Stimulated activated CD4-positive, alpha-beta T cell treated with anti-CD3 and anti-CD28 coated beads, TNF-alpha, amount 100 ng/mL, for 4 hours (primary cell): ENCODE measurements at places on chromosomes 13 and 19.

- no peak for DNase-seq
Measured at GRCh38 chr19:7899751-7900378, 3.8 kb upstream of the MAP2K7 start.

GRCh38 chr13:49428041-49428763 is 15.7 kb downstream of the CAB39L start:
- DNase-seq, result no peak

- DNase-seq, result no peak
Measured at GRCh38 chr19:31110336-31110735, 238.9 kb downstream of the TSHZ3 start.

- no peak for DNase-seq
Measured at GRCh38 chr19:41699231-41699967, 9.0 kb upstream of the CEACAM5 start.

GRCh38 chr19:38686530-38686888 is 39.1 kb downstream of the ACTN4 start:
- no peak for DNase-seq

DNA sequence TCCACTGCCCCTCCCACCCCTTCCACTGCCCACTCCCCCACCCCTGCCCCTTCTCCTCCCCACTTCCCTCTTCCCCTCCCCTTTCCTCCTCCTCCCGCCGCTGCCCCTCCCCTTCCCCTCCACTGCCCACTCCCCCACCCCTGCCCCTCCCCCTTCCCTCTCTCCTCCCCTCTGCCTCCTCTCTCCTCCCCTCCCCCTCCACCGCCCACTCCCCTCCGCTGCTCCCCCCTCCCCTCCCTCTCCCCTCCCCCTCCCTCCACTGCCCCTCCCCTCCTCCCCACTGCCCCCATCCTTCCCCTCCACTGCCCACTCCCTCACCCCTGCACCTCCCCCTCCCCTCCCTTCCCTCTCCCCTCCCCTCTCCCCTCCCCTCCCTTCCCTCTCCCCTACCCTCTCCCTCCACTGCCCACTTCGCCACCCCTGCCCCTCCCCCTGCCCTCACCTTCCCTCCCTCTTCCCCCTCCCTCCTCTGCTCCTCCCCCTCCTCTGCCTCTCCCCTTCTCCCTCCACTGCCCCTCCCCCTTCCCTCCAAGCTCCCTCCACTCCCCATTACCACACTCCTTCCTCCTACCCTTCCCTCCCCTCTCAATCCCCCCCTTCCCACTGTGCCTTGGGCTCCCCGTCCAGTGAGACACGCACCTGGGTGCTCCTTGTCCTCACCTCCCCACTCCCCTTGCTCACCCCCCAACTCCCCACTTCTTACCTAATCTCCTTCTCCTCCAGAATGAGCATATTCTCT is 21.9 kb downstream of the ATP8B3 start:
- no peak for DNase-seq

- DNase-seq, result no peak
Measured at GRCh38 chr19:10102787-10103236, 334 bp upstream of the ANGPTL6 start.

DNA sequence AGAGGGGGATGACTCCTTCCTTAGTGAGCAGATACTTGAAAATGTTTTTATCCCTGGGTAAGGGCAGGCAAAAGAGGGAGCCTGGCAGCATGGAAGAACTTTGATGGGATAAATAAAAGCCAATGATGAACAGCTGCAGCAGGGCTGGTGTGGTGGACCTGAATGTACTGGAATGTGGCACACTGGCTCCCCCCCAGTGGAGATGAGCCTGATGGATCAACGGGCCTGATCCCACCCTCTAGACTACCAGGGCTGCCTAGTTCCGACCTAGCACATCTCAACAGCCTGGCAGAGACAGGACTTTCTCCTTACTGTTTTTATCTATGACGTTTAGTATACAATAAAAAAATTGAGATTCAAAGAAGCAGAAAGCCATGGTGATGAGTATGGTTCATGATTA is 20.5 kb downstream of the NLRP11 start:
- no peak for DNase-seq

GRCh38 chr13:49512578-49512977 is 16.8 kb downstream of the PHF11 start:
- DNase-seq, result no peak

- no peak for DNase-seq
Measured at GRCh38 chr13:112248862-112249592, 127.1 kb upstream of the SPACA7 start.

DNA sequence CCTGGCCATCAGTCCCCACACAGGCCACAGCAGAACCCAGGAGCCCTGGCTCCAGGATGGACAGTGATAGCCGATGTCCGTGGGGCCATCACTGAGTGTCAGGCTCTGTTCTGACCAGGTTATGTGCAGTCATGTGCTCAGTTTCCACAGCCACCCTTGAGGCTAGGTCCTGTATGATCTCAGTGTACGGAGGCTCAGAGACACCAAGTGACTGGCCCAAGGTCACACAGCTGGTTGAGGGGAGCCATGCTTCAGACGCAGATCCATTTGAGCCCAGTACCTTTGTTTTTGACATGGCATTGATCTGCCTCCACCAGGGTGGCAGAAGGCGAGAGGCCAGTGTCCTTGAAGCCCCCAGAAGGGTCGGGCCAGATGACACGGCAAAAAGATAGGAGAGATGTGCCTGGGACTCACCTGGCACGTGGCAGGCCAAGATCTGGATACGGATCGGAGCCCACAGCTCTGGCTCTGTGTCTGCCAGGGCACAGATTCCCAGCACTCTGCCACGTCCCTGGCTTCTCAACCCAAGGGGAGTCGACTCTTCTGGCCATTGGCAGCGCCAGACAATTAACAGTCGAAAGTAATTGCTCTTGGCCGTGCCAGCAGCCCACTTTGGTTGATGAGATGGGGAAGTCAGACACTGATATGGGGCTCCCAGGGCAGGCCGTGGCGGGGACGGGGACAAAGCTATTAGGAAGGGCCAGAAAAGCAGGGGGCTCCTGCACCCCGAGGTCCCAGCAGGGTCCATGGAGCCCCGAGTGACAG is 15.6 kb downstream of the EVI5L start:
- no peak for DNase-seq

DNA sequence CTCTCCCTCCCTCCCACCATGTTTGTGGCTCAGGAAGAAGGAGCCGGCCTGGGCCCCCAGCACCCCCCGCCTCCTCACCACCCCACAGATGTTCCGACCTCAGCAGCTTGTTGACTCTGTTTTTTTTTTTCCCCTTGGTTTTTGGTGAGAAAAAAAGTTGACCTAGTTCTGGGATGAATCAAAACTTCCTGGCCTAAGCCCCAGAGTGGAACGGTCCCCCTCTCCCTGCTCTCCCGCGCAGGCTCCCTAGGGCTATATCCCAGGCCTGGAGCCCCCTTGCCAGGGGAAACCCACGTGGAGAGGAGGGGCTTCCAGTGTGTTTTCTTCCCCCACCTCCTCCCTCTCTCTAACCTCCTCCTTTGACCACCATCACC is 4.0 kb downstream of the COL5A3 start:
- no peak for DNase-seq

- no peak for DNase-seq
Measured at GRCh38 chr19:56111601-56112312, 9.3 kb downstream of the ZNF787 start.

DNA sequence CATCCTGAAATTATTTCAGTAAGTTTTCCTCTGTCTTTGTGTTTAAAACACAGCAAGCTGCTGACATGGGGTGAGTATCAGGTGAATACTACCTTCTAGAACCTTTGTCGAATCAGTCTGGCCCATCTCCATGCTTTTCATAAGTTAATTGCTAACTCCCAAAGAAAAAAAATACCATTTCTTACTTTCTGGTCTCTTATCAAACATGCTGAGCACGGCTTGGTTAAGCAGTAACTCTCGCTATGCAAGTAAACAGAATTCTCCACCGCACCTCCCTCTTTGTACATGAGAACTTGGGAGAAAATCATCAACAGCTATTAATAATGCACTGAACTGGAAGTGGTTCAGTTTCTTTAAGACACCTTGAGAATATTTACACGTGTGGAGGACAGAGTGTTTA is 88.6 kb downstream of the FGF9 start:
- no peak for DNase-seq

GRCh38 chr13:75657111-75657510 is 21.0 kb downstream of the LMO7 start:
- no peak for DNase-seq

DNA sequence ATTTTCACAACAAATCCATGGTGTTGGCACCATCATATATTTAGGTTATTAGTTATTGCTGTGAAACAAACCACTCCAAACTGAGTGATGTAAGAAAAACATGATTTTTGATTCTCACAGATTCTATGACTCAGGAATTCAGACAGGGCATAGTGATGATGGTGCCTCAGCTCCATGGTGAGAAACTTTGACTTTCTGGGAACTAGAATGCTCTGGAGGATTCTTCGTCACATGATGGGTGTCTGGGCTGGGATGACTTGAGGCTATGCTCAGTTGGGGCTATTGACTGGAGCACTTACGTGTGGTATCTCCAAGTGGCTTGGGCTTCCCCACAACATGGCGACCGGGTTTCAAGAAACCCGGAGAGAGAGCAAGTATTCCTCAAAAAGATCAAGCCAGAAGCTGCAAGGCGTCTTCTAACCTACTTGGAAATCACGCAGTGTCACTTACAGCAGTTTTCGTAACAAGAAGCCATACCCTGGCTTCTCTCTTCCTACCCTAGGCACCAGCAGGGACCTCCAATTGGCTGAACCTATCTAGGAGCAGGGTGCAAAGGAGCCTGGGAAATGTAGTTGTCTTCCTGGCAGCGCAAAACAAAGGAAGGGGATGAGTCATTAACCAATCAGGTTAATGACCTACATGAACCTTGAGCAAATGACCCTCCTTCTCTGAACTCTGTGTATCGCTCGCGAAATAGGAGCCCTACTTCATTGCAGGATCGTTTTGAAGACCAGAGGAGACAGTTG is 22.4 kb downstream of the VAV1 start:
- no peak for DNase-seq

DNA sequence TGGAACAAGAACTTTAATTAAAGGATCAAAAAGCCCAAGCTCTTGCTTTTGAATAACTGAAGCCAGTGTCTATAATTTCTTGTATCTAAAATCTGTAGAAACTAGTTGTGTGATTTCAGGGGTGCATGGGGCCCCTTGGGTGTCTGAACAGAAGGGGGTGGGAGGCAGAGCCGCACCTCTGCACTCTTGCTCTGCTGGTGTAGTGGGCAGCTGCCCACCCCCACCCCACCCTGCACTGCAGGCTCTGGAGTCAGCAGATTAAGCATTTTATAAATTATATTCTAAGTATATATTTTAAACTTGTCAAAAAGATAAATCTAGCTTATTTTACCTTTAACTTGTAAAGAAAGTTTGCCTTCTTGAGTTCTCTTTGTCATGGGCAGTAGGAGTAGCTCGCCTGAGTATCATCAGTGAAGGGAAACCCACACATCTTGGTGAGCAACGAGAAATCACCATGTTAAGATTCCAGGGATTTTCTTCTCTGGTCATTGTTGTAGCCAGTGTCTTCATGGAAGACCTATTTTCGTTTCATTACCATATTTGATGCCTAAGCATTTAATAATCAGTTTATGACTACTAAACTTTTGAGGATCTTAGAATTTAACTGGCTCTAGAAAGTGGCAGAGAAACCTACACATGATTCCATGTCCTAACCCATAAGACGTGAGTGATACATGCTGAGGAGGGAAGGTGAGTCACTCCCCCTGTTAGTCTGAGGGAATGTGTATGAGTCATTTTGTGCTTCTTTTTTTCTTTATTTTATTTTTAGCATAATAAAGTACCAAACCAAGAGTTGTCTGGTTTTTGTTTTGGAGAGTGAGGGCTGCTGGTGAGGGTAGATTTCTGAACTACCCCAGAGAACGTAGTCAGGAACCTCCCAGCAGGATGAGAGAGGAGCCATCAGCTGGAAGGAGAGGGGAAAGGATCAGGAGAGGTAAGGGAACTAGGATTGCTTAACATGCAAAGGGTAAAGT is 7.7 kb downstream of the UBE2L5 start:
- DNase-seq, result no peak

DNA sequence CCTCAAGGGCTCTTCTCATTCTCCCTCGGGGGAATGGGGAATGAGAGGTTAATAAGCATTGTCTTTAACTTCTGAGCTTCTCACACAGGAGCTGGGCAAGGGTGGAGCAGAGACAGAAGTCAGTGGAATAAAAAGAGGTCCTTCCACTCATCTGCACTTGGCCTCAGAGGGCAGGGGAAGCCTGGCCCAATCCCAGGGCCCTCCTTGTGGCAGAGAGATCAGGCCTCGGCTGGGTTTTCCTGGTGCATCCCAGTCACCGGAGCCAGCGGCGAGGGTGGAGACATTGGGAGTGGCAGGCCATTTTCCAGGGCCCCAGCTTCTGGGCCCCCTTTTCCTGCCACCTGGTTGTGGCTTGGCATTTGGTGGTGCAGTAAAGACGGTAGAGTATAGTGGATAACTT is 10.6 kb downstream of the CALM3 start:
- no peak for DNase-seq

DNA sequence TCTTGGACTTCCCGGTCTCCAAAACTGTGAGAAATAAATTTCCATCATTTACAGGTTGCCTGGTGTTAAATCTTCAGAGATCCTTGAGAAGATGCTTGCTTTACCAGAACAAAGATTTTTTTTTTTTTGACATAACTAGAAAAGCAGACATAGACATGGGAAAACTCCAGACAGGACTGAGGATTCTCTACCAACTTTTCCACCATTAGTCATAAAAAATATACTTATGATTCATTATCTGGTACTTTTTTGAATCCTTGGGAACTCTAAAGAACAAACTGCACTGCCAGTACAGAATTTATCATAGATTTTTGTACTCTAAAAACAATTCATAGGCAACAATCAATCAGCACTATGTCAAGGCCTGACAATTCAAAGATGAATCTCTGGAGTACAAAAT is 487.6 kb downstream of the EFNB2 start:
- DNase-seq, result no peak

- peak; percentile 18 for DNase-seq
Measured at GRCh38 chr19:49056101-49056901, 1.2 kb downstream of the CGB7 start.

GRCh38 chr19:13846557-13847406 is 30.2 kb upstream of the NANOS3 start:
- DNase-seq, result peak; percentile 81

DNA sequence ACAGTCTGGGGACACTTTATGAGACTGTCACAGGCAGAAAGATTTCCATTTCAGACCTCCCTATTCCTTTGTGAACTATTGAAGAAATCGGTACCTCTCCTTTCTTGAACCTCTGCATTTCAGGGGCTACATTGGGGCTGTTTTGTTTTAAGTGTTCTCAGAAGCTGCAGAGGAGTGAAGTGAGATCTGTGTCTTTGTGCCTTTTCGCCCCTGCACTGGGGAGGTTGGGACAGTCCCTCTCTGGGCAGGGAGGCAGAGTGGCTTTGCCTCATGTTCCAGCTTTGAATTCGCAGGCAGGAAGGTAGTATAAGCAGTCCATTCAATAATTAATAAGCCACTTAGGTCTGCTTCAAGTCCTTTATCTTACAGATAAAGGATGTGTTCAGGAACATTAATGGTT is 9.5 kb upstream of the AMER2 start:
- no peak for DNase-seq

- no peak for DNase-seq
Measured at GRCh38 chr13:102904408-102904862, 58.6 kb downstream of the ERCC5 start.

GRCh38 chr19:35560677-35561076 is 2.8 kb downstream of the ATP4A start:
- no peak for DNase-seq
